ENCODE measurements at places on chromosomes 5 and 9.

DNA sequence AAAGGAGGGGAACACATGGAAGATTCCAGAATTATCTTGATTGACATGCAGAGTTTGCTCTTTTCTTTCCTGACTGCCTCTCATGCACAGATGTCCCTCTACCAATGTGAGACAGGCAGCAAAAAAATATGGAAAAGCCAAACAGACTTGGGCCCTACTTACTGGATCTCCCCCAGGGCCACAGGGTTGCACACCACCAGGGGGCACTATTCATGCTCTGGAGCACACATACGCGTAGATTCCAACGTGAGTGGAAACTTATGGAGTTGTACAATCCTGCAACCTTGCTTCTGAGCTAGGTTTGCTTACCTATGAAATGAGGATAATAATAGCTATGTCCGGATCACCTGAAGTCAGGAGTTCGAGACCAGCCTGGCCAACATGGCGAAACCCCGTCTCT lies 319.5 kb downstream of the ARHGEF28 start:
- H3K27ac ChIP-seq = no peak overlapping the region
- ATAC-seq = no peak
- no peaks in the 10 kb centered on the region for H3K36me3 ChIP-seq
- H3K4me3 ChIP-seq = no peak overlapping the region

DNA sequence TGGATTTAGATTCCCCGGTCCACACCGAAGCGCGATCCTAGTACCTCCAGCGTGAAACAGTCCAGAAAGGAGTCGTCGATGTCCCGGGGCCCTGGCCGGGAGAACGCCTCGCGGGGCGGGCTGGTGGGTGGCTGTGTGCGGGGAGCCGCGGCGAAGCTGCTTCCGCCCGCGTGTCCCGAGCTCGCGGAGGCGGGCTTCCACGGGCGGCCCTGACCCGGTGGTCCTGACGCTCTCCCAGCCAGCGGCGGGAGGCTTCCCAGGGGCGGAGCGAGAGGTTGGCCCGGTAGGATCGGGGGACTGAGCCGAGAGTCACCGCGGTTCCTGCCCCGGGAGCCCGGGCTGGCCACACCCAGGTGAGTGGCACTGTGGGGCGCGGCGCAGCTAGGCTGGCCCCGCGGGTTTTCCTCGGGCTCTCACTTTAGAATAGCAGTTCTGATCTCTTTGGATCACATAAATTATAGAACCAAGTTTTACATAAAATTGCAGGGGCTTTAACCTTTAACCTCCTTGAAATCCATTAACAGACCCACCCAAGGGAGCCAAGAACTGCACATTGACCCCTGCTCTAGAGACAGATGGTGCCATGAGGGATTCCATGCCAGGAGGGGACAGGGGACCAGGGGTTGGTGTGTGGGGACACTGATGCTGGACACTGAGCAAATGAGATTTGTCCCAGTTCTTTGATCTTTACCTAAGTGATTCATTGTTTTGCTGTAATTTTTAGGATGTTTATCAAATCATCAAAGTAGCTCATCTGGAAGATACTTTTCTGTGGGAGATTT lies 29.2 kb upstream of the IL31RA start:
- no peak overlapping the region for H3K27ac ChIP-seq
- peak overlapping the region; percentile 54 for H3K4me3 ChIP-seq
- no peaks in the 10 kb centered on the region for H3K36me3 ChIP-seq

DNA sequence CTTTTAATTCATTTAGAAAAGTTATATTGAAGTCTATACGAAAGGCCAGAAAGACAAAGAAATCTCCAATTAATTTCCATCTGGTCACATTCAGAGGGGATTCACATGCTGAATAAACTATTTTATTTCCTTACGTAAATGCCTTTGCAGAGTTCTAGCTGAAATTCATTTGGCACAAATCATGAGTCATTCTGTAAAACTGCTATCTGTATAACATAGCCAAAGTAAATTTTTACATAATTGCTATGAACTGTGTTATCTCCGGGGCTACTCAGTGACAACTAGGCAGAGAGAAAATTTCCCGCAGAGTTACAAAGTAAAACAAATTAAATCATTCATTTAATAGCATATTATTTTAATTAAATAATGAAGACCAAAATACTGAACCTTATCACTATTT lies 463.2 kb upstream of the ADAMTS16 start:
- H3K27me3 ChIP-seq = no peaks in the 10 kb centered on the region
- no peak overlapping the region for H3K4me3 ChIP-seq
- H3K4me1 ChIP-seq = no peaks in the 10 kb centered on the region
- no peak for ATAC-seq

DNA sequence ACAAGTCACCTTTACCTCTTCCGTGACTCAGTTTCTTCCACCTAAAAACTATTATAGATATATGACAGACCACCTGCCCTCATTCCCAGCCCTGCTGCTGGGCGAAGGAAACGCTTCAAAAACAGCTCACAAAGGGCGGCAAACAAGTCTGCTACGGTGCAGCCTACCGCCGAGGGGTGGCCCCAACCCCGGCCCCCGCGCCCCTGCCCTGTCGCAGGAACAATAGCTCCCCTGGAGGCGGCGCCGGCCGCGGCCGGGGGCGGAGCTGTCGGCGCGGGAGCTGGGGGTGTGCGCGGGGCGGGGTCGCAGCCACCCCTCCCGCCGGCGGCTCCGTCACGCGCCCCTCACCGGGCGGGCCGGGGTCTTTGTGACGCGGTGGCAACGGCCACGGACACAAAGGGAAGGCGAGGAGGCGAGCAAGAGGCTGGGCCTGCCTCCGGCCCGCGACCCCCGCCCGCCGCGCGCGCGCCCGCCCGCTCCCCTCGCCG lies at the start of gene TMEFF1:
TMEFF1 (plus strand) TSS at position 362 of the 488 bp plus-strand sequence. CDS start 396 bp downstream, outside the sequence.
- no peaks in the 10 kb centered on the region for H3K36me3 ChIP-seq
- H3K4me3 ChIP-seq = peak within 1 kb of the TSS; percentile 52
- peak; percentile 66 for ATAC-seq
- H3K4me1 ChIP-seq = peaks cover 5% of the 10 kb centered on the region
- peaks cover 29% of the 10 kb centered on the region for H3K27me3 ChIP-seq

DNA sequence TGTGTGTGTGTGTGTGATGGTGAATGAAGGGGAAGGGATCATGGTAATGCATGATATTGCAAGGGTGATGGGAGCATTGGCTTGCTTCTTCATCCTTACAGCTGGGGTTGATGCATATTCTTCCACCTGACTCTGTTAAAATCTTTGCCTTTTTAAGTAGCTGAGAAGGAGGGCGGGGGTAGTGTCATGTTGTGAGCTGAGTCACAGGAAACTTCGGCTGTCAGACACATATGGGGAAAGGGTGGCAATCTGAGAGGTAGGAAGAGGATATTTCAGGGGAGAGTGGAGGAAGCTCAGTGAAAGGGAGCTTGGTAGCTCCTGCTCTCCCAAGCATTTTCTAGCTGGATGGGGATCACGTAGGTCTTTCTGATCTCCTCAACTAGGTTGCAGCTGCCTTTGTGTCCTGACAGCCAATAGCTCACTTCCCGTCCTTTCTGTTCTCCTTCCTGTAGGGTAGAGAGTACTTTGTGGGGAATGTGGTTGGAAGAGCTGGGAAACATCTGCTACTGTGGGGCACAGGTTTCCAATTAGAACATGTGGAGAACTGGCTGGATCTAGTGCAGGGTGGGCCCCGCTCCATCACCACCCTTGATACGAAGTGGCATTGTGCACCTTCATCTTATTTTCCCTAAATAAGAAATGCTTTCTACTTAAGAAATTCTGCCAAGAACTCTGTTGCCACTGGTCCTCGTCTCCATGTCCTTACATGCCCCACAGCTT lies 18.1 kb upstream of the CLK4 start:
- H3K36me3 ChIP-seq = no peaks in the 10 kb centered on the region
- H3K27ac ChIP-seq = no peak overlapping the region
- H3K4me3 ChIP-seq = no peak overlapping the region
- no peak for ATAC-seq
- H3K27me3 ChIP-seq = peaks cover 7% of the 10 kb centered on the region
- no peaks in the 10 kb centered on the region for H3K4me1 ChIP-seq

DNA sequence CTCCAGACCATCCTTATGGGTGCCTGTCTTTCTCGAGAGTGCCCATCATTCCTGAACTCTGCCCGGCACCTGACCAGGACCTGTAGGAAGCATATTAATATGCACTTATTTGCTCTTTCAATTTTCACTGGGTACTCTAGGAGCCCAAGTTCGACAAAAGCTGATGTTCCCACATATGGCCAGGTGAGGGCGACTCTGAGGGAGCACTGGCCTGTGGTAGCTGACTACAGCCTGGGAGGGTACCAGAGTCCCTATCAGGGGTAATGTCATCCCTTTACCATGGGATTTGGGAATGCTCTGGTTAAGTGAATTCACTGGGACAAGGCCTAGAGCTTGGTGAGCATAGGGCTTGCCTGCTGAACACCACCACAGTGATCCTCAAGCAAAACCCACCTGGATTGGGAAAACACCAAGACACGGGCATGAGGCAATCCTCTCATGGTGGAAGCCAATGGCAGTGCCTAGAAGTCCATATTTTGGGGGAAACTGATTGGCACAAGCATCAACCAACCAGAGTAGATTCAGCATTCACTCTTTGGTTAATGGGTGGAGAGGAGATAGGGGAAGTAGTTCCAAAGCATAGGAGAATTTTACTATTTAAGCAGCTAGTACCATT lies 112.2 kb downstream of the MTX3 start:
- no peaks in the 10 kb centered on the region for H3K36me3 ChIP-seq
- no peaks in the 10 kb centered on the region for H3K27me3 ChIP-seq
- no peak overlapping the region for H3K27ac ChIP-seq
